Activated CD4-positive, alpha-beta T cell treated with anti-CD3 and anti-CD28 coated beads, Interleukin-2, amount 50 U/mL, for 4 hours (primary cell): ENCODE measurements at places on chromosomes 2 and 18.

DNA sequence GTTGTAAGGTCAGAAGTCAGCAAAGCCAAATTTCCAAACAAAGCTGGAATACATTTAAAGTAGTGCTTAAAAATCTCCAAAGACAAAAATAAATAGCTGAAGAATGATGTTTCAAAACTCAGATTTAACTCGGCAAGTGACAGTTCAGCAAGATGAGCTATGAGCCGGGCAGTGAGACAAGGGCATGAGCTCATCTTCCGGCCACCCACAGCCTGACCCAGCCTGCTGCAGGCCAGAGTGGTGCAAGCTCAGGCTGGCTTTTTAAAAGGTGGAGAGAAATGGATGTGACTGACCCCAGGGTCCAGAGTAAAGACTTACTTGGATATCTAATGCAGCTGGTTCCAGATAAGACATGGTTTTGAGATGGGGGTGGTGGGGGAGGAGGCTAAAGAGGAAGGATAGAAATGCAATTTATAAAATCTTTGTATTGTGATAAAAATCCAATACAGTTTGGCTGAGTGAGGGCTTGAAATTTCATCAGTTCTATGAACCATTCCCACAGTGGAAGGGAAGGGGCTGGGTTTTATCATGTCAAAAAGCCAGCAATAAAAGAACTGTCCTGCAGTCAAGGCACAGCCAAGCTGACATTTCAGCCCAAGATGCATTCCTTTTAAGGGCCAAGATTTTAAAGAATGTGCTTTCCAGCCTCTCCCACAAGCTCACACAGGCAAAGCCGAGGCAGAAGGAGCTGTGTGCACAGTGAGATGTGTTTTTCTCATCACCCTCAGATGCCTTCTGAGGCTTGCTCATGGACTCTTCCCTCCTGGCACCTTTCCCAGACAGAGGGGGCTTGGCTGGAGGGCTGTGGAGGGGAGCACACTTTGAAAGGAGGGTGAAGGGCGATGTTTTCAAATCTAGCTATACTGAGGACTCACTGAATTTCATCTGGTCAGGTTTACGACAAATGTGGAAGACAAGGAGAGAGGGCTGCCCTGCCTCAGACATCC lies 97.9 kb upstream of the KLHL29 start:
- DNase-seq = no peak

DNA sequence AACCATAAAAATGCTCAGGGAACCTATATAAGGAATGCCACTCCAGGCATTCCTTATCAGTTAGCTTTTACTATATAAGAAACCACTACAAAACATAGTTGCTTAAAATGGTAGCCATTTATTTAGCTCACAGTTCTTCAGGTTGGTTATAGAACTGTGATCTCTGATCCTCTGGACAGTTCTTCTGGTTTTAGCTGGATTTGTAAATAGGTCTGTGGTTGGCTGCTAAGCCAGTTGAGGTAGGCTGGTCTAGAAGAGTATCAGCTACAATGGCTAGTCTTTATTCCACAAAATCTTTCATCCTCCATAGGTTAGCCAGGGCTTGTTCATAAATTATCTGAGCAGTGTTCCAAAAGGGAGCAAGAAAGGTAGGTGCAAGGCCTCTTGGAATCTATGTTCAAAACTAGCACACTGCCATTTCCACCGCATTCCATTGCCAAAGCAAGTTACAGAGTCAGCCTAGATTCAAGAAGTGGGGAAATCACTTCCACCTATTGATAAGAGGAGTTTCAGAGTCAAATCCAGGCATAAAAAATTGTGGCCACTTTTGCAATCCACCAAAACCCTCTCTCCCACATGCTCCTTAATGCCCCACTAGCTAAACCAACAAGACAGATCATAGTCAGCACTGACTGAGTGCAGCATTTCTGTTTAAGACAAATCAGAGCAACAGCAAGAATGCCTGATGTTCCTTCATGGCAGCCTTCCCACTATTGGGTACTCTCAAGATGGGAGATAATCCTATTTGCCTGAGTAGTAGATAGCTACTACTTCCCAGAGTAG lies 146.4 kb downstream of the IRS1 start:
- DNase-seq = no peak

GRCh38 chr2:43157506-43158246 lies 68.7 kb downstream of the ZFP36L2 start:
- no peak for DNase-seq

DNA sequence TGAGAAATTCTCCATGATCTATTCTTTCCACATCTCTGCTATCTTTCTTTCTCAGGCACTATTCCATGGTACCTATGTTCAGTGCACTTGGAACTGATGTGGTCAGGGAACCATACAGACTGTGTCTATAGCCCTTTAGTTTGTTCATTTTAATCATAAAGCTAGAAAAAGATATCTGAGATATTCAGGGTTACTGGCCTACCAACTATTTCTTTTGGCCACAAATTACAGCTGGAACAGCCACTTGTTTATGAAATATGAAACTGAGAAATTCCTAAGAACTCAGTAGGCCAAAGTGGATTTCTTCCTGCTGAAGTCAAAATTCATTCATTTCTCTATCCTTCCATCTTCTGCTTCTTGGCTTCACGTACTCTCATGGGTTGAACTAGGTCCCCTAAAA lies 22.8 kb upstream of the LYPD1 start:
- no peak for DNase-seq

DNA sequence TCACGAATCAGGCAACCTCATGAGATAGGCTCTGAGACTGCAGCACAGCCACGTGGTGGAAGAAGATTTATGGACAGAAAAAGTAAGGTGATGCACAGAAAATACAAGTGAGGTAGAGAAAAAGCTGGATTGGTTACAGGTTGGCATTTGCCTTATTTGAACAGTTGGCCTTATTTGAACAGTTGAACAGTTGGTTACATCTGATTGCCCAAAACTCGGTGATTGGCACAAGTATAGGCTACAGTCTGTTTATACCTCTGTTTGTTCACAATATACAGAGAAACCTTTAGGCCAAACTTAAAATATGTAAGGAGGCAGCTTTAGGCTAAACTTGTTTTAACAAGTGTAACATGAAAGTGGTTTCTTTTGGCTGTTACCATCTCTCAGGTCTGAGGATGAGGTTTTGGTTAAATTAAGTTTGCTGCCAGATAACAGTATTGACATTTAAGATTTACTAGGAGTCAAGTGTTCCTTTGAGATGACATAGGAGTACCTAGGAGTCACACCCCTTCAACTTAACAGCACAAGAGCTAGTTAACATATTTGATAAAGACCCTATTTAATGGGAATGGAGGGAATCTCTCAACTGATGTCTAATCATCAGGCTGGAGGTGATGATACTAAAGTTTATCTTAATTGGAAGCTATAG lies 16.5 kb upstream of the GPR155 start:
- DNase-seq = no peak

DNA sequence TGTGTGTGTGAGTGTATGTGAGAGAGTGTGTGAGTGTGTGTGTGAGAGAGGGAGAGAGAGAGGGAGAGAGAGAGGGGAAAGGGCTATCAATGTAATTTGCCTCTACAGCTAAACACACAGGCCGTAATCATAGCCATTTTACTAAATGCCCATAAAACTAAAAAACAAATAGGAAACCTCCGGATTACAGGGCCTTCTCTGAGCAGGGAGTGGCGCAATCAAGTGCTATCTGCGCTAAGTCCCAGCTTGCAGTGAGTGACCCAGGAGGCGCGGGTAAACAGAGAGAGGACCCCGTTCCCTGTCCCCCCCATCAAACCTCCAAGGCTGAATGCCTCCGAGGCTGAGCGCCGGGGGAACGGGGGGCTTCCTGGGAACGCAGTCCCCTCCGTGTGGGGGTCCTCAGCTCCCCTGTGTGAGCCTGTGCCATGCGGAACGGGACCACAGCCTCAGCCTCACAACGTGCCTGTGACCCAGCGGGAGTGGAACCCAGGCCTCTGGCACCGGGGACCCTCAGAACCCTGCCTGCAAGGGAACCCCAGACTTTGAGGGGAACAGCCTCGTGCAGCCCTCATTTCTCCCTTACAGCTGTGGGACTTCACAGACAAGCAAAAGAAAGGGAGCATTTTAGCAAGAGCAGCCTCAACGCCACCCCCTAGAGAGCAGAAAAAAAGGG lies 54.7 kb upstream of the ID2 start:
- no peak for DNase-seq

DNA sequence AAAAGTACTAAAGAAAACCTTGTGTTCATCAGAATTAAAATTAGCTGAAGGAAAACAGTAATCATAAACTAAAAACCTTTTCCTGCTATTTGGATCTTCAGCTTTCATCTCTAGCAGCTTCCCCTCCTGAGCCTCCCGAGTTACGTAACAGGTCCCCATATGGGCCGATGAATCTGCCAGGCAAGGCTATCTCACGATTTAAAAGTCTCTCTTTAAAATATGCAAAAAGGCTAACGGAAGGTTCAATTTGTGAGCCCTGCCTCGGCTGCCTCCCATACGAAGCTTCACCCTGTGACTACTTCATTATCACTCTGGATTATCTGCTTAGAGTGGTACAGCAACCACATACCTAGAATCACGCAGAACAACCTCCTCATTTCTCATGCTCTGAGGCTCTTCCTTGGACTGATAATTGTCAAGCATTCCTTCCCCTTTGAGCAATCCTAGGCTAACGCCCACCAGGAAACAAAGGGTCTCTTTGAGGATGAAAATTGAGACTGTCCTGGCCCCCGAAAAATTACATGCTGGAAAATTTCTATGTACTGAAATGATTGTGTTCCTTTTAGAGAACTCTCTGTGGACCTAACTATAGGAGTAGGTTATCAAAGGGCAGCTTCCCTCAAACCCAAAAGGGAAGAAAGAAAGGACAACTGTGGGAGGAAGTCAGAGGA lies 147.4 kb downstream of the ZEB2 start:
- no peak for DNase-seq

- DNase-seq = no peak
These were observed 152.4 kb downstream of the DYSF start for GRCh38 chr2:71605781-71606241.

GRCh38 chr2:16290311-16291020 lies 350.1 kb downstream of the MYCN start:
- no peak for DNase-seq

GRCh38 chr2:67808112-67808511 lies 254.7 kb downstream of the C1D start:
- DNase-seq = no peak

- no peak for DNase-seq
These were observed 13.4 kb upstream of the PAX3 start for GRCh38 chr2:222311978-222312738.

- no peak for DNase-seq
These were observed 114.0 kb downstream of the LYPD6B start for GRCh38 chr2:149152469-149152953.

DNA sequence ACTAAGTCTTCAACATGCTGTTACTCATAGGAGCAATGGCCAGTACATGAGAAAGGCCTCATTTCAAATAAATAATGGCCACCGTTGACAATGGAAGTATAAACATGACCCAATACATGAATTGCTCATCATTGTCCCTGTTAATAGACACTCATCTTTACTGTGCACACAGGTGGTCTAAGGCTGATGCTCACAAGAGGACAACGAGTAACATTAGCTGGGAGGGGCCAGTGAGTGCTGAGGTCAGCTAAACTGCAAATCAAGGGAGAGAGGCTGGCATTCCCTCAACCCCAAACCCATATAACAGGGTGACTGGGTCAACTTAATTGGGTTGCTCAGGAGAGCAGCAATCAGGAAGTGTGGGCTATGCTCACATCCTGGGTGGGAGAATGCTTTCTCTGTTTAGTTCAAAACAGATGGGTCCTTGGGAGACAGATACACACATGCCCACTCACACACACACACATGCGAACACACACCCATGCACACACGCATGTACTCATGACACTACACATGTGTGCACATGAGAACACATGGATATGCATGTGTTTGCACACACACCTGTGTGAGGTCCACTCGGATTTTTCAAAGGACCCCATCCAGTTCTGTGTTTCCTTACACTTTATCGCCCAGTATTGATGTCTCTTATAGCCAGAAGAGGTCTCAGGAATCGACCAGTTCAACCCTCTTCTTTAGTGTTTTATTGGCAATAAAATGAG lies 172.0 kb downstream of the INHBB start:
- DNase-seq = no peak

DNA sequence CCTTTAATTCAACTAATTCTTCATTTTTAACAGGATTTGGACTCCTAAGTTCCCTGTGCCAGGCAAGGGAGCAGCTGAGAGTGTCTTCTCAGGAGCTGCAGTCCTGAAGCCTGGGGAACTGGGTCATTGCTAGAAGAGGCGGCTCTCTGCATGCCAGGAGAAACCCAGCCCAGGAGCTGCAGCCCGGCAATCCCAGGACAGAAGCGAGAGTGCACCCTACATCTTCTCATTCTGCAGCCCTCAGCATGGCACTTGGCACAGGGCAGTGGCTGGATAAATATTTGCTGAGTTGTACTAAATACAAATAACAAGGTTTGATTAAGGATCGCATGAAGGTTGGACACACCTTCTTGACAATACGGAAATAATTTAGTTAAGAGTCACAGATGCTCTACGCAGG lies 244.9 kb upstream of the PXDN start:
- DNase-seq = no peak
